ENCODE measurements at places on chromosomes 3 and 15.

DNA sequence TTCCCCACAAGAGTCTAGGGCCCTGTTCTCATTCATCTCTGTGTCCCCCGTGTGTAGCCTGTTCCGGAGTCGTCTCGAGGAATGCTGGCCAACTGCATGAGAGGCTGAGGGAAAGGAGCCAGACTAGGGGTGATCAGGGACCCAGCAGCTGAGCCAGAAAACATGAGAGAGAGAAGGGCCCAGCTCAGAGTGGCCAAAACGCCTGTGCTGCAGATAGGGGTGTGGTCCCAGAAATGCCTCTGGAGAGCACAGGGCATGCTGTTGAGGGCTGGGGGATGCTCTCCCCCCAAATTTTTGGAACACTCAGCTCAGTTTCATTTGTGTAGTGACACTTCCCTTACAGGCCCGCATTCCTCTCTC lies 14.1 kb downstream of the CYP1A2 start:
- DNase-seq = no peak

DNA sequence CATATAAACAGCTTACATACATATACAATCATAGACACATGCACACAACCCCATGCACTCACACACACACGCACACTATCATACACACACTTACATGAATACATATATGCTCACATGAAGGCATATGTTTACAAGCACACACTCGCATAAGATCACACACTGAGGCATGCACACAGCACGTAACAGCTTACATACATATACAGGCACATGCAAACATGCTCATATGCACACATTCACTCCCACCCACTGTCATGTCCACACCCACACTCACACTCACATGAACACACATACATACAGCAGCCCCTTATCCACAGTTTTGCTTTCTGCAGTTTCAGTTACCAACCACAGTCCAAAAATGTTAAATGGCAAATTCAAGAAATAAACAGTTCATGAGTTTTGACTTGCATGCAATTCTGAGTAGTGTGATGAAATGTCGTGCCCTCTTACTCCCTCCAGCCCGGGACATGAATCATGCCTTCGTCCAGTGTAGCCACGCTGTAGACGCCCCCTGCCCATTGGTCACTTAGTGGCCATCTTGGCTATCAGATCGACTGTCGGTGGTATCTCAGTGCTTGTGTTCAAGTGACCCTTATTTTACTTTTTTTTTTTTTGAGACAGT lies 27.8 kb downstream of the MEGF11 start:
- DNase-seq = no peak

GRCh38 chr3:194540274-194540905 lies 53.6 kb upstream of the ATP13A3 start:
- DNase-seq = peak; percentile 41

- no peak for DNase-seq
These were observed 1037.9 kb downstream of the EPHA3 start for GRCh38 chr3:90145094-90145860.

DNA sequence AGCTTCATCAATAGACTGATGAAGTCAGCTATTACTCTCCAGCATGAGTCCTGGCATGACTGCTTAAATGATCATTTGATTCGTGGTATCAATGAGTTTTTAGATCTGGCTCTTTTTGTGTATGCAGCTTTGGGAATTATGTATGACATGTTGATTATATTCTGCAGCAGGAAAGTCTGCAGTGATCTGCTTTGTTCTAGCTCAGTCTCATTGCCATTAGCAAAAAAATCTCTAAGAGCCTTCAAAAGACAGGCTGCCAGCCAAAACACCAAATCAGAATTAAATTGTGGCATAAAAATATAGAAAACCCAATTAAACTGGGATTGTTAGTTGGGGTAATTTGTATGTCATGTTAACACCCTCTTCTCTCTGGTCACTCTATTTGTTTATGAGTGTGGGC lies 1021.0 kb upstream of the SEMA6D start:
- no peak for DNase-seq

DNA sequence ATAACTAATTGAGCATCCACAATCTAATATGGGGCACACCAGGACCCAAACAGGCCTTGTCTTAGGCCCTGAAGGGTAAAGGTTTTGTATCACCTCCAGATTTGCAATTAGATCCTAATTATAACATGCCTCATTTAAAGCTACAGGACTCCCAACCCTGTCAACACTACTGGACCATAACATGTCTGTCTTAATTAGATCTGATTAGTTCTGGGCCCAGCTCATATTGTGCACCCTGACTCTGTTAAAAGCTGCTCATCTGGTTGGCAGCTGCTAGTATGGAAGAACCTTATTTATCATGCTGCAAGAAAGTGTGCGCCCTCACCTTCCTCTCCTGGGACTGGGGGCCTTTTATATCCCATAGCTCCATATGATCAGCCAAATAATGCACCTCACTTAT lies 457.8 kb downstream of the ROBO1 start:
- no peak for DNase-seq

DNA sequence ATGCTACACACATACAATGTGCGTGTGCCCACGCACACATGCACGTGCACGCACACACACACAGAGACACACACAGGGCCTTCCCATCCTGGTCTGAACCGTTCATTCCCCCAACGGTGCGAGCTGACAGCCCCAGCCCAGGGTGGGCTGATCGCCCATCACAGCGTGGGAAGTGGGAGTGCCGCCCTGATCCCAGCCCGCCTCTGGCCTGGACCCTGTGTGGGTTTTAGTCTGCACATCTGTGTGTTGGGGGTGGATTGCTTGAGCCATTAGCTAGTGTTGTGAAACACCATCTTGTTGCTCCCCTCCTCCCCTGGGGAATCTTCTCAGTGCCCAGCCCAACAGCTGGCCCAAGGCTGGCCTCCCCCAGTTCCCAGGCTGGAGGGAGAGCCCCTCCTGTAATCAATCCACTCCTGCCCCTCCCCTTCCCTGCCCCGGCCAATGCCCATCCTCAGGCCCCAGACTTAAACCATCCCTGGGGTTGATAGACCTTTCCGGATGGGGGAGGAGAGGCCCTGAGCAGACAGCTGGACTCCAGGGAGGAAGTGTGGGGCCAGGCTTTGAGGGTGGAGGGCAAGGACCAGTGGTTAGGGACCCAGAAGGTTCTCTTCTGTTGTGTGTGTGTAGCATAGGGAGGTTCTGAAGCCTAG lies 8.3 kb downstream of the SEMA3G start:
- peak; percentile 70 for DNase-seq

DNA sequence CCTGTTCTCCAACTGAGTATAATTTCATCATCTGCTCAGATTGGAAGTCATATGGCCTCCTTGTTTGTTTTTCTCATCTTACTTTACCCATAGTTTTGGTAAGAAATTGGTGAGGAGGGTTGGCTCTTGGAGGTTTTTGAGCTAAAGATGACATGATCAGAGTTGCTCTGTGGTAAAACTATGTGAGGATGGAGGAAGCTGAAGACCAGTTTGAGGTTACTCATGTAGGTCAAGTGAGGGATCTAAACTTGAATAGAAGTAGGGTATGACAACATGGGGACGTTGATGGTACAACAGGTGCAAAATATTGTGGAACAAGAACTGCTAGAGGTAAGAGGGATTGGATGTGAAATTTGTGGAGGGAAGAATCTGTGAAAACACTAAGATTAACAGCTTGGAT lies 87.7 kb upstream of the NEO1 start:
- no peak for DNase-seq

DNA sequence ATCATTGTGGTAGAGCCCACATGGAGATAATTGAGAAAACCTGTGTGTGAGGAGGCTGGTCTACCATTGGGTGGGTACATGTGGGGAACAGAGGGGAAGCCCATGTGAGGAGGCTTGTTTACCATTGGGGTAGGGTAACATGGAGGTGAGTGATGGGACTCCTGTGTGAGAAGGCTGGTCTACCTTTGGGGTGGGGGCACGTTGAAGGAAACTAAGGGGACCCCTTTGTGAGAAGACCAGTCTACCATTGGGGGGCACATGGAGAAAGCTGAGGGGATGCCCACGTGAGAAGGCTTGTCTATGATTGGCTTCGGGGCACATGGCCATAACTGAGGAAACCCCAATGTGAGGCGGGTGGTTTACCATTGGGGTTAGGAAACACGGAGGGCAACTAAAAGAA lies 158.5 kb downstream of the FBLN2 start:
- DNase-seq = no peak

DNA sequence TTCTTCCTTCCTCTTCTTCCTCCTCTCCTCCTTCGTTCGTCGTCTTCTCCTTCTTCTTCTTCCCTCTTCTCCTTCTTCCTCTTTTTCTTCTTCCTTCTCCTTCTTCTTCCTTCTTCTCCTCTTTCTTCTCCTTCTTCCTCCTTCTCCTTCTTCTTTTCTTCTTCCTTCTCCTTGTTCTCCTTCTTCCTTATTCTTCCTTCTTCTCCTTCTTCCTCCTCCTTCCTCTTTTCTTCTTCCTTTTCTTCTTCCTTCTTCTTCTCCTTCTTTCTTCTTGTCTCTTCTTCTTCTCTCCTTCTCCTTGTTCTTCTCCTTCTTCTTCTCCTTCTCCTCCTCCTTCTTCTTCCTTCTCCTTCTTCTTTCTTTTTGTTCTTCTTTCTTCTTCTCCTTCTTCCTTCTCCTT lies 35.3 kb downstream of the SPG21 start:
- DNase-seq = no peak

DNA sequence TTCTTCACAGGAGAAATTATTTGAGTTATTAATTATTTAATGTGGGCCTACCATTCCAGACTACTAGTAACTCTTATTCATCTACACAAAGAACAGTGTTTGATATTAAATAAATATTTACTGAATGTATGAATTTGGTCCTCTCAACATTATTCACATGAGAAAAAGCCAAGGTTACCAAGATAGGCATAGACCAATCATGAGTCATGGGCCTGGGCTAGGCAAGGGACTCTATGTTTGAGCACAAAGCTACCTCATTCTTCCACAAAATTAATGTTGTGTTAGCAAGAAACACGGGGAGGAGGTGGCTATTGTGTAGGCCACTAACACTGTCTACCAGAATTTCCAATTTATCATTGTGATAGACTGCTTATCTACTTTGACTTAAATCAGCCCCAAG lies 115.7 kb downstream of the SERPINI1 start:
- peak; percentile 63 for DNase-seq

- no peak for DNase-seq
These were observed 556.6 kb downstream of the FOXP1 start for GRCh38 chr3:71026634-71027578.

DNA sequence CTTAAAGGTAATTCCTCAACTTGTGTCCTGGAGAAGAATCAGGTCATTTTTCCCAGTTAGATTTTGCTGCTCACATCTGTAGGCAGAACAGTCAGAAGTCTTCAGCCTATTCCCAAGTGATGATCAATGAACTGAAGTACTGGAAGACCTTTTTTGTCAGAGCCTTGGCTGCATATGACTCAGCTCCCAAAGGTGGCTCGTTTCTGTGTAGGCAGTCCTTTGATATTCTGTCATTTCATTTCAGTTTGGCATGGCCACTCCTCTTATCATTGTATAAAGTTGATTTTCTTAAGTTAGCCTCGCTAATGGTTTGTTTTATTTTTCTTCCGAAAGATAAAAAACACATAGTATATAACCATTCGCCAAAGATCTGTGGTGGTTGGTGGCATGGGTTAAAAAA lies 90.7 kb downstream of the KLHL25 start:
- DNase-seq = peak; percentile 80

GRCh38 chr15:36356466-36356865 lies 223.0 kb upstream of the CDIN1 start:
- no peak for DNase-seq

GRCh38 chr15:39589815-39590644 lies 9.2 kb downstream of the THBS1 start:
- peak; percentile 17 for DNase-seq

DNA sequence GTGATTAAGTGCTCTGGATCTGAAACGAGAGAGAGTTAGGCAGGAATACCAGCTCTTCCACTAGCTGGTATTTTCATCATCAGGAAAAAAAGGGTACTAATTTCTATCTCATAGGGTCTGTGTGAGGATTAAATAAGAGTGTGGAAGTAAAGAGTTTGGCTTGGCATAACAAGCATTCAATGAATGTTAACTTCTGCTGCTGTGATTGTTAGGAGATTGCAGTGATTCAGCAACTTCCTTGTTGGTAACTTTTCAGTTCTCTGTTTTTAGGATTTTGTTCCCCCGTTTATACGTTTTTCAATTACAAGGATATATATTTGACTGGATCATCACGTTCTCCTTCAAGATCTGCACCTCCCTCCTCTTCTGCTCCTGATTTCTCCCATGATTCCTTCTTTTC lies 65.9 kb upstream of the MYO5C start:
- no peak for DNase-seq

DNA sequence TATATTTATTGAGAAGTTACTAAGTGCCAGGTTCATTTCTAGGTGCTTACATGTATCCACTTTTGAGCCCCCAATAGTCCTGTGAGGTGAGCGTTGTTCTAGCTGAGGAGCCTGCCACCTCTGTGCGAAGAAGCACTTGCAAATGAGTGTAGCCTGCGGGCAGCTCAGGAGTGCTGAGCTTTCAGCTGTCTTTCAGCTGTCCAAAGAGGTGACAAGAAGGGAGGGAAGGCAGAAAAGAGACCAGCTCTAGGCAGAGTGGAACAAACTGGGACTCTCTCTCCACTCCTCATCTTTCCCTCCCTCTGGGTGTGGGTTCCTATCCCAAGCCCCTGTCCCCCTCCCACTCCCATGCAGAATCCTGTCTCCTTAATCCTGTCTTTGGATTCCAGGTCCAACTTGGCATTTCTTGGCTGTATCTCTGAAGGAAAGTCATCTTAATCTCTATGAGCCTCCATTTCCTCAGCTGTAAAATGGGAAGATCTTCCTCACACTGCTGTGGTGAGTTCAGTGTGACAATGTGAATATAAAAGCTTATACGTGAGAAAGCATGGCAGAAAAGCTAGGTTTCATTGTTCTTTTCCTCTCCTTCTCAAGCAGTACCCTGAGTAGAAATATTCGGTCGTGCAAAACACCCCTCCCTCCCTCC lies 6.7 kb upstream of the SRP14 start:
- no peak for DNase-seq

DNA sequence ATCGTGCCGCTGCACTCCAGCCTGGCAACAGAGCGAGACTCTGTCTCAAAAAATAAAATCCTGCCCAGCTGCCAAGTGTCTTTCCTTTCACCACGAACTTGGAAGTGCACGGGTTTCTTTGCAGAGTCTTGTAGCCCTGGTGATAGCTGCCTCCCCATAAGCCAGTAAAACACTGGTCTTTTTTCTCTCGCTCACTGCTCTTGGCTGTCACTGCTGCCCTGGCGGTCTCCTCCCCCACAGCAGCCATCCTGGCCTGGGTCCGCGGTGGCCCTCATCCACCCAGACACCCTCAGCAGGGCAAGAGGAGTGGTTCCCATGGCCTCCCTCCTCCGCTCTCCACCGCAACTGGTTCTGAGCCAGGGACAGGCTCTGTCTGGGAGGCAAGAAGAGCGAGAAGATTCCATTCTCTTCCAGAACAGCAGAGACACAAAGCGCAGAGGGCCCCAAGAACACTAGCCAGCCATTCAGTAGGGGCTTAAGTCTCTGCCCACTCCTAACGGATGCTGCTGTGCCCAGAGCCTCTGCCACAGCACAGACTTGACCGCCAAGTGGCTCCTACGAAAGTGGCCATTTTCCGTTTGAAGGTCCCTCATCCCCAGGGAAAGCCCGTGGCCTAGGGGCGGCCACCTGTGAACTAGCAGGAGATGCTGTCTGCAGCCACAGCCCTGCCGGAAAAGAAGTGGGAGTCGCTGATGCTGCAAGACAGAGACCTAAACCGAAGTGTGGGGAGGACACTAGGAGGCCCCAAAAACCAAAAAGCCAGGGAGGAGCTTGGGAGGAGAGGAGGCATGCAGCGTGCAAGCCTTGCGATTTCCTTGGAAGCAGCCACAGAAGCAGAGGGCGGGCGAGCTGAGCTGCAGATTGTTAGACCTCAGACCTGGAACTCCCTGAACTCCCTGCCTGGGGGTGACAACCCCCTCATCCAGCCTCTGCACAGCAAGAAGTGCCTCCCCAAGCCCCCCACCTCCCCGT lies 44.1 kb downstream of the KLHL25 start:
- peak; percentile 59 for DNase-seq
